Stimulated activated CD8-positive, alpha-beta memory T cell treated with anti-CD3 and anti-CD28 coated beads, Interleukin-7, amount 100 ng/mL, for 1 hour (primary cell): ENCODE measurements at places on chromosomes 3 and 15.

- no peak for DNase-seq
Measured at GRCh38 chr3:55888282-55888885, 401.3 kb upstream of the WNT5A start.

DNA sequence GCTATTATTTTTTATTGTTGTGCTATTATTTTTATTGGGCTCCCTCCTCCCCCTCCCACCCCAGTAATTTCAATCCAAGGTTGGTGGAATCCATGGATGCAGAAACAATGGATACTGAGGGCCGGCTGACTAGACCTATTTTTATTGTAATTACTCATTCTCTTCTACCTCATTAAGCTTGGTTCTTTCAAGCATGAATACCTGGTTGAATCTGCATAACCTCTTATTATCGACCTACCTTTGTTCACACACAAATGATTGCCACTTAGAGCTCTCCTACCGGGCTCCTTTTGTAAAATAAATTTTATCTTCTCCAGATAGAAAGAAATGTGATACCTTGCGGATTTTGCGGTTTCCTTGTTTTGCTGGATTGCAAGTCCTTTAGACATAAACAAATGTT lies 31.6 kb downstream of the BTD start:
- no peak for DNase-seq

DNA sequence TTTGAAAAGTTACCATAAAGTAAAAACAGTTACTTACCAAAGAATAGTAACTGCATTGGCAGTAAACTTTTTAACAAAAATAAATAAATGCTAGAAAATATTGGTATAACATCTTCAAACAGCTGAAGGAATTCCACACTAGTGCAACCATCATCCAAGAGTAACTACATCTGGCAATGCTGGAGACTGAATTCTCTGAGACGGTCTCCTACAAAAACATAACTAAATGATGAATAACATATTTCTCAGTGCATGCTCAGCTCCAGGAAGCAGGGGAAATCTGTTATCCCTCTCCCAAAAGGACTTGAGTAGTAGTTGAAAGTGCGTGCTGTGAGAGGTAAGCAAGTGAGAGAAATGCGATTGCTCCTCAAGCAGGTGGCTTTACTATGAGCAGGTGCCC lies 526.8 kb upstream of the CCDC54 start:
- DNase-seq, result no peak

GRCh38 chr3:107269136-107269535 lies 108.1 kb upstream of the CCDC54 start:
- no peak for DNase-seq

DNA sequence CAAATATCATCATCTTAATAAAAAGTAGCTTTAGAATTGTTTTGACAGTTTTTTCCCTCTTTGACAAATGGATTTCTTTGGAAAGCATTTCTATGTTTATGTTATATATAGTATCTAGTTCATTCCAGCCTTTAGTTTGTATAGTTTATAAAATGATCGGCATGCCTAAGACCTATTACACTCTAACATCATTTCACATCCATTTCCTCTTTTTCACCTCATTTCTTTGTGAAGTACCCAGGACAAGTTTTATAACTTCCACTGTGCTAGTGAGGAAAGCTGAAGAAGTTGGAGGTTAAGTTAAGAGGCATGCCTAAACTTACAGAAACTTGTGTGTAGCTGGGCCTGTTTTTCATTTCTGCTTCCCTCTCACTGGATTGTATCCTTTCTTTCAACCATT lies 178.4 kb downstream of the TP63 start:
- no peak for DNase-seq

GRCh38 chr3:124660599-124660998 lies 69.7 kb upstream of the UMPS start:
- DNase-seq, result no peak

GRCh38 chr15:51499379-51499976 lies 123.1 kb downstream of the DMXL2 start:
- DNase-seq, result no peak

DNA sequence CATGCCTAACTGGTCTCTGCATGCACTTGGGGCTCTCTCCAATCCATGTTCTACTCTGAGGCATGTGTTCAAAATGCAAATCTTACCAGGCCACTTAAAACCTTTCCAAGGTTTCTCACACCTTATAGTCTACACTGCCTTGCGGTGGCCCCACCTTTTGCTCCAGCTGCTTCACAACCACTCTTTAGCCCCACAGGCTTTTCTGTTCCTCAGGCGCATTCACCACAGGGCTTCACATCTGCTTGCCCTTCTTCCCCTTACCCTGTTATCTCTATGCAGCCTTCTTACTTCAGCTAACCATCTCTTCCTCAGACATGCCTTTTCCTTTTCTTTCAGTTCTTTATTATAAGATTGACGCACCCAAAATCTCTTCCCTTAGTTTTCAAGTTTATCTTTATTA lies 37.8 kb downstream of the MINDY4B start:
- no peak for DNase-seq
